ENCODE measurements at places on chromosomes 16 and 17.

DNA sequence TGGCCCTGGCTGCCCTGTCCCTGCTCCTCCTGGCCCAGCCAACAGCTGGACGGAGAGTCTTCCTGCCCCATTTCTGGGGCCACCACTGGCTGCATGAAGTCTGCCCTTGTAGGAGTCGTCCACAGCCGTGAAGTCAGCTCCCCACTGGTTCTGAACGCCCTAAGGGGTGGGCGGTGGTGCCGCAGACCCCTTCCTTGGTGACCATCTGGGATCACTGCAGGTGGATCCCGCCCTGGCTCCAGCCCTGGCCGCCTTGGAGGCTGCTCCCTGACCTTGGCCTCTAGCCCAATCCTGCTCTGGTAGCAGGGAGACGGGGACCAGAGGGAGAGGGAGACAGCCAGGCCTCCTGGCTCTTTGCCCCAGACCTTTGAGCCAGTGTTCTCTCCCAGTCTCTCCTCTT lies 35.4 kb downstream of the MGAT5B start:
- no peak for DNase-seq

GRCh38 chr16:68626557-68626956 lies 18.6 kb upstream of the CDH3 start:
- DNase-seq, result no peak

- DNase-seq, result no peak
Measured at GRCh38 chr16:64711596-64711995, 410.3 kb downstream of the CDH11 start.

- DNase-seq, result peak; percentile 64
Measured at GRCh38 chr16:55471448-55472097, 7.4 kb upstream of the MMP2 start.

- no peak for DNase-seq
Measured at GRCh38 chr16:86834451-86835035, 256.2 kb downstream of the FOXL1 start.
